Common myeloid progenitor, CD34-positive (primary cell): ENCODE measurements at places on chromosomes 3 and 15.

DNA sequence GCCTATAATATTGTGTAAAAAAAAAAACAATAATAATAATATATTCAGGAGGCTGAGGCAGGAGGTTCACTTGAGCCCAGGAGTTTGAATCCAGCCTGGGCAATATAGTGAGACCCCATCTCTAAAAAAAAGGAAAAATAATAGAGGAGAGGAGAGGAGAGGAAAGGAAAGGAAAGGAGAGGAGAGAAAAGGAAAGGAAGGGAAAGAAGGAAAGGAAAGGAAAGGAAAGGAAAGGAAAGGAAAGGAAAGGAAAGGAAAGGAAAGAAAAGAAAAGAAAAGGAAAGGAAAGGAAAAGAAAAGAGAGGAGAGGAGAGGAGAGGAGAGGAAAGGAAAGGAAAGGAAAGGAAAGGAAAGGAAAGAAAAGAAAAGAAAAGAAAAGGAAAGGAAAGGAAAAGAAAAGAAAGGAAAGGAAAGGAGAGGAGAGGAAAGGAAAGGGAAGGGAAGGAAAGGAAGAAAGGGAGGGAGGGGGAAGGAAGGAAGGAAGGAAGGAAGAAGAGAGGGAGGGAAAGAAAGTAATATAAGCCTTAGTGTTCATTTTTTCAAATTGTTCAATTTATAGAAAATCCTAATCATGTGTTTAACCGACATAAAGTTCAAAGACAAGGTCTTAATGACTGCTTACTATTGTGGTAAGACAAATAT lies 191.1 kb downstream of the MECOM start:
- DNase-seq, result no peak

DNA sequence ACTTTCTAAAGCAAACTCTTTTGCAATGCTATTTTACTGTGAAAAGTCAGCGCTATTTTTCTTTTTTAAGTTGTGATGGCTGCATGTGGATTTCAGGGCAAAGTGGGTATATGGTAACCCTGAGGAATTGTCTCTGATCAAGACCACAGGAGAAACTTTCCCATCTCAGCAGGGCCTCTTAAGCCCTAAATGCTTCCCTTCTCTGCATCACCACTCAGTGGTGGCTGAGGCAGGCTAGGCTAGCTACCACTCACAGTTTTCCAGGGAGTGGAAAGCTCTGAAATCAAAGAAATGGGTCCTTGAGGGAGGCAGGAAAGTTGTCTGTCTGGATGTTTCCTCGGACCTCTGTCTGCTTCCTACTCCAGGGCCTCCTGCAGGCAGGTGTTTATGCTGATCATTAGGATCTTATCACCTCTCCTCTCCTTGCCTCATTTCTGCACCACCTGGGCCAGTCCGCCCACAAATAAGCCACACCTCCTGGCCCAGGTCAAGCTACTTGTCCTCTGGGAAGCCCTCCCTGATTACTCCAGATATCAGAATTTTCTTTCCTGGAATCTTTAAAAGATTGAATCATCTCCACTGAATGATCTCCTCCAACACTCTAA lies 37.0 kb downstream of the CEMIP start:
- no peak for DNase-seq

GRCh38 chr3:55484191-55484689 lies 2.9 kb downstream of the WNT5A start:
- DNase-seq, result no peak

GRCh38 chr3:40242638-40243037 lies 66.9 kb upstream of the EIF1B start:
- no peak for DNase-seq

DNA sequence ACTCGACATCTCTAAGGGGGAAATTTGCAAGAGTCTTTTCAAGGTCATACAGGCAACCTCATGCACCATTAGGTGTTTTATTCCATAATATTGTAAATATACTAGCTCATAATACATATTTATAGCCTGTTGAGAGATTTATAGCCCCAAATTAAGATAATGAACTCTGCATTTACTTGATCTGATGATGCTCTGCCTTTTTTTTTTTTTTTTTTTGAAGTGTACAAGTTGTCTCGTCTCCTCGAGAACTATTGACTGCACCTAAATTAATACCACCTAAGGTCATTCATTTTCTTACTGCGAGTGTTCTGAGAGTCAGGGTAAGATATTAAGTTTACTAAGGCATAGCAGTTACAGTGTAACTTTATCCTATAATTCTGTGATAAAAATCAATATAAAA lies 6.1 kb downstream of the CHRNA5 start:
- no peak for DNase-seq
